Activated CD8-positive, alpha-beta memory T cell treated with anti-CD3 and anti-CD28 coated beads for 4 hours (primary cell): ENCODE measurements at places on chromosomes 3 and 15.

GRCh38 chr15:63252292-63252691 is 25.1 kb upstream of the APH1B start:
- no peak for DNase-seq

DNA sequence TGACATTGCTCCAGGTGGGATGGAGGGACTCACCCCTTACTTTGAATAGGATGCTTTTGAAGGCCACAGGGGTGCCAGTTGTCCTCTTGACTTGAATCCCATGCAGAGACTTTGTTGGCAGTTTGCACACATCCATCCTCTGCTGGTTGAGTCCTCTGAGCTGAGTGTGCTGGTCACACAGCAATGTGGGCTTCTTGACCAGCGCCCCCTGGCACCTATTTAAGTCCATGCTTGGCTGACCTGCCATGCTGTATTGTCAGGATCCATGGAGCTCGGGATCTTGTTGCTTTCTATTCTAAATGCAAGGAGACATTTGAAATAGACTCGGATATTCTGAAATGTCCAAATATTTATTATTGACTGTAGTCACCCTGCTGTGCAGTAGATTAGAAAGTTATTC is 19.8 kb downstream of the RAB7A start:
- DNase-seq, result no peak

GRCh38 chr3:3089017-3089416 is 21.2 kb downstream of the IL5RA start:
- no peak for DNase-seq

DNA sequence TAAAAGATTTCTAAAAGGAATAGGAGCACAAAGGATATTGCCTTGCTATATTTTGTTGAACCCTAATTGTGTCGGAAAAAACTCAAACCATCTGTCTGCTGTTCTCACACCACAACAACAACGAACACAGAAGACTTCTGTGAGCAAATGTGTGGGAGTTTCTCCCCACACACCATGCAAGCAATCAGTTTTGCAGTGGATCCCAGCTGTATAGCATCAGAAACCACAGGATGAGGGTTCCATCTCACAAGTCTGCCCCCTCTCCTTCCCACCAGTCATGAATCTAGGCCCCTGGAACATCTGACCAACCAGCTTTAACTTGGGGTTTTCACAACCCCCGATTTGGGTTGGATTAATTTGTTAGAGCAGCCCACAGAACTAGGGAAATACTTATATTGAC is 91.3 kb upstream of the SLC4A7 start:
- no peak for DNase-seq

- no peak for DNase-seq
These were observed 144.6 kb downstream of the DUT start for GRCh38 chr15:48475600-48476395.

- DNase-seq, result no peak
These were observed 49.5 kb downstream of the GLDN start for GRCh38 chr15:51390966-51391422.

GRCh38 chr15:75712668-75713337 is at the start of gene CSPG4:
TSS of gene CSPG4 (minus strand) at chr15:75712848. CDS start at chr15:75712755, 93 bp downstream.
- DNase-seq, result no peak

- DNase-seq, result no peak
These were observed 292.9 kb upstream of the NR2F2 start for GRCh38 chr15:96037584-96037983.

GRCh38 chr3:101709126-101709525 is 15.3 kb upstream of the CEP97 start:
- DNase-seq, result no peak

- DNase-seq, result no peak
These were observed 516.3 kb upstream of the CADM2 start for GRCh38 chr3:84442533-84442932.

DNA sequence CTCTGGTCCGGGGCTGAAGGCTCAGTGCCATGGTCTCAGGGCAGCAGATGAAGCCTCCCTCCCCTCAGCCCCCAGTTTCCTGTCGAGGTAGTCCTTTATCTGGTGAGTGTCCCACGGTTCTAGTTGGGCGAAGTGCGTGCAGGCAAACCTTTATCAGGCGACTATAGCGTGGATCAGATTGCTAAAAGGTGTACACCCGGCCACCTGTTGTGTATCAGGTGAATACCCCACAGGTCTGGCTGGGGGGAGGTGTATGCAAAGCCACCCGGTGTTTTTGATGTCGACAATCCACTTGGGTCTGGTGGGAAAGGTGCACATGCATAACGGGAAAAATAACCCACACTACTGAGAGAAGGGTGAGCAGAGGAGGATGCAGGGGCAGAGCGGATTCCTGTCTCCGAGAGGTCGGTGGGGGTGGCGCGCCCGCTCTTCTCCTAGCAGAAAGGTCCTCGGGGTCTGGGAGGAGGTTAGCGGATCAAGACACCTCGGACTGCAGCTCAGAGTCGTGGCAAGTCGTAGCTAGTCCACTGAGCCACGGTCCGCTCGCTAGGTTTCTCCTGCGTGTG is 507 bp downstream of the SLC12A6 start:
- no peak for DNase-seq

- no peak for DNase-seq
These were observed 197.7 kb downstream of the LSAMP start for GRCh38 chr3:116247605-116248004.

DNA sequence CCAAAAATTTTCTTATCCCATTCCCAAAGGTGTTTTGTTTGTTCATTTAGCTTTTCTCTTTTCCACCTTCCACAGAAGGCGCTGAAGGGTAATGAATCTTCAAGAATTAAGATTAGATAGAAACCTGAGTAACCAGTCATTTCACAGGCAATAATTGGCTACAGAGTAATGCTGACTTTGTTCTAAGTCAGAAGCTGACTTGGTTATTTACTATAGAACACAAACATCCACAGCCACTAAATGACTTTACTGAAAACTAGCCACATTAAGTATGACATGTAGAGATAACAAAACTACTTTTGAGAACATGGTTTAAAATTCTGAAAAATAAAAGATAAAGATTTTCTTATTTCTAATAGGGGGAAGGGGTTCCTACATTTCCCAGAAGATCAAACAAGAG is 7.8 kb downstream of the CLDND1 start:
- DNase-seq, result no peak

- no peak for DNase-seq
These were observed 130.9 kb upstream of the CTDSPL start for GRCh38 chr3:37730825-37731224.

- no peak for DNase-seq
These were observed 509.3 kb upstream of the CFAP20DC start for GRCh38 chr3:59558906-59559720.

- DNase-seq, result no peak
These were observed 57.9 kb upstream of the ABHD2 start for GRCh38 chr15:89030311-89030710.

DNA sequence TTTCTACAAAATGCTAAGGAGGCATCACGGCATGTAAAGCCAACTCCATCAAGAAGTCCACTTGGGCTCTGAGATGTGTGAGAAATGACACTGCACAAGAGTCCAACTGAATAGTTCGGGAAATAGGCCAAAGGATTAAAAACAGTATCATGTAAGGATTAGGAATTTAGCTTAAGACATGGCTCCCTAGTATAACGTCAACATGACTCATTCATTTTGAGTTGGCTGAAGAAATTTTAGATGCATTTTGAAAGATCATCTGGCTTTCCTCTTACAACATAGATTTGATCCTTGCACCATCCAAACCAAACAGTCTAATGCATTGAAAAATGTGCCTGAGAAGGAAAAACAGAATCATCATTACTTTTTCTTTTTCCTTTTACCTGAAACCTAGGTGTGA is 109.3 kb upstream of the MME start:
- no peak for DNase-seq

GRCh38 chr3:107997671-107998070 is 93.2 kb downstream of the CD47 start:
- DNase-seq, result no peak

GRCh38 chr3:172135820-172136219 is 96.4 kb downstream of the FNDC3B start:
- no peak for DNase-seq

DNA sequence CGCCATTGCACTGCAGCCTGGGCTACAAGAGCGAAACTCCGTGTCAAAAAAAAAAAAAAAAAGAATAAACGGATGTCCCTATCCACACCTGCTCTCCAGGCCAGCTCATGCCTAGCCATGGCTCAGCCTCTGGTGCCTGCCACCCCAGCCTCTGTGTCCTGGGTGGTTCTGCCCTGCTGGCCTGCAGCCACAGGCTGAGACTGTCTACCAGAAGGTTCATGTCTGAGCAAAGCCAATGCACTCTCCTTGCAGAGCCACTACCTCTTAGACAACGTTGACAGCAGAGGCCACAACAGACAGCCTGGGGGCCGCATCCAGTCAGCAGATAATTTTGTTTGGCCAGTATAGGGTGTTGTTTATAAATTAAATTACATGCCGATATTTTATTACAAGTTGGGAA is 127.7 kb downstream of the ASB7 start:
- DNase-seq, result no peak

DNA sequence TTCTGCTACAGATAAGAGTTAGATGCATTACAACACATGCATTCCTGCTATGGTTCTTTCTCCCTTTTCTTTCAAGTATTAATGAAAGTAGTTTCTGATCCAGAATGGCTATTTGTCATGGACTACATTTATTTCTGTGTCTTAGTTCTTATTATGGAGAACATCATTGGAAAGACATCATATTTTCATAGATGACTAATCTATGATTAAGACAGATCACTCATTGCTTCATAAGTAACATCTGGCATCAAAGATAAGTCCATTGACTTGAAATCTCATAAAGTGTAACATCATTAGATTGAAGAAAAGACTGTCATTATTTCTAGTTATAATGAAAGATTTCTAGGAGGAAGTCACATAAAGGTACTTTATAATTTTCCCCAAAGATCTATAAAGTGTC is 366.7 kb downstream of the NSUN3 start:
- no peak for DNase-seq

- no peak for DNase-seq
These were observed 4.2 kb downstream of the PTPN23 start for GRCh38 chr3:47385007-47385406.

DNA sequence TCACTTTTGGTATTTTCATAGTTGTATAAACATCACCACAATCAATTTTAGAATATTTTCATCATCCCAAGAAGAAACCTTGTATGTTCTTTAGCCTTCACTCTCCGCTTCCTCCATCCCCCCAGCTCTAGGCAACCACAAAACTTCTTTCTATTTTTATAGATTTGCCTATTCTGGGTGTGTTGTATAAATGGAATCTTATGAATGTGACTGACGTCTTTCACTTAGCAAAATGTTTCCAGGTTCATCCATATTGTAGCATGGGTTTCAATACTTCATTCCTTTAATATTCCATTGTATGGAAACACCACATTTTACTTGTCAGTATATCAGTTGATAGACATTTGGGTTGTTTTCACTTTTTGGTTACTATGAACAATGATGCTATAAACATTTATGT is 335.8 kb upstream of the GOLIM4 start:
- DNase-seq, result no peak

GRCh38 chr3:107911337-107912000 is 179.4 kb downstream of the CD47 start:
- no peak for DNase-seq

DNA sequence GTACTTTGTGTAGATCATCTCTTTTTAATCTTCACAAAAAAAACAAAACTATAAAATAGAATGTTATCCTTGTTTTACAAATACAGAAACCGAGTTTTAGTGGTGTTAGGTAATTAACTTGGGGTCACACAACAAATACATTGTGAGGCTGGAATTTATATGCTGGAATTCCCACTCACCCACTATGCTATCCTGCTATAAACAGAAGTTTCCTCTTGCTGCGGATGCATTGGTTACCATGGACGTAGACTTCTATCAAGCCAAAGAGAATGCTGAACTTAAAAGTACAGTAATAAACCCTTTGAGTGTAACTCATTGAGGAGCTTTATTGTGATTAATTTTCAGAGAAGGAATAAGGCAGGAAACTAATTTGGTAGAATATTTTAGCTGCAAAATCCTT is 9.2 kb downstream of the SNAP23 start:
- no peak for DNase-seq

DNA sequence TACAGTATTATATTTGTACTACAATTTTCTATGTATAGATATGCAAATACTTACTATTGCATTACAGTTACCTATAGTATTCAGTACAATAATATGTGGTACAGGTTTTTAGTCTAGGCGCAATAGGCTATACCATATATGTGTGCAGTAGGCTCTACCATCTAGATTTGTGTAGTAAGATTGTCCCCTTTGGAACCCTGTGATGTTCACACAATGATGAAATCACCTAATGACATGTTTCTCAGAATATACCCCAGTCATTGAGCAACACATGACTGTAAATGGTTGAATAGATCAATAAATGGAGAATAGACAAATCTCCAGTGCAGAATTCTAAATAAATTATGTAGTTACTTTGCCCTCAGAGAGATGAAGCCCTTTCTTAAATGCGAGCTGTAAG is 17.6 kb upstream of the TMC3 start:
- DNase-seq, result no peak

- no peak for DNase-seq
These were observed 631.3 kb downstream of the NSUN3 start for GRCh38 chr3:94693997-94694640.

- DNase-seq, result peak; percentile 48
These were observed 12.7 kb downstream of the ATP10A start for GRCh38 chr15:25850154-25851111.

DNA sequence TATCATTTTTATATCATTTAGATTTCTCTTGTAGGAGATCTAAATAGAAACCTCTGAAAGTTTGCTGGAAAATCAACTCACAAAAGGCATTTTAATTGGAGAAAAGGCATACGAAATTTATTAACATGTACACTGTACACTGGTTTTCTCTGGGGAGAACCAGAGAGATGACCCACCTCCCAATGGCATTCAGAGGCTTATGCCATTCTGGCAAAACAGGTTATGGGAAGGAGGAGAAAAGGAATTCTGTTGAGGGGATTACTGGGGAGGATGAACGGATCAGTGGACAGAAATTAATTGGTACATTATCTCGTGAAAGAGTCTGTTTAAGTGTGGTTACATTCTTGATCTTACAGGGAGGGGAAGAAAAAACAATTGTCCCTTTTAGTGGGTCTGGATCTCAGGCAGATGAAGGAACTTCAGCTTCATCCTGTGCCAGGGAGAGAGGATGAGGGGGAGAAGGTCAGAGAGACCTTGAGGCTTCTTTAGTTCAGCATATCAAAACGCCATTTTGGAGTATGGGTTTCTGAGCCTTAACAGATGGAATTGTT is 16.5 kb downstream of the RAB11A start:
- no peak for DNase-seq

- DNase-seq, result no peak
These were observed 68.8 kb upstream of the IL12A start for GRCh38 chr3:159919873-159920272.
